ENCODE measurements at places on chromosomes 6 and 20. TPM values are rescaled to one million over a fixed set of nuclear protein-coding genes. Genes with fewer than 3 reads are reported as not detected.

GRCh38 chr6:45416700-45417099, 39.0 kb upstream of the SUPT3H start:
- no peak for DNase-seq

DNA sequence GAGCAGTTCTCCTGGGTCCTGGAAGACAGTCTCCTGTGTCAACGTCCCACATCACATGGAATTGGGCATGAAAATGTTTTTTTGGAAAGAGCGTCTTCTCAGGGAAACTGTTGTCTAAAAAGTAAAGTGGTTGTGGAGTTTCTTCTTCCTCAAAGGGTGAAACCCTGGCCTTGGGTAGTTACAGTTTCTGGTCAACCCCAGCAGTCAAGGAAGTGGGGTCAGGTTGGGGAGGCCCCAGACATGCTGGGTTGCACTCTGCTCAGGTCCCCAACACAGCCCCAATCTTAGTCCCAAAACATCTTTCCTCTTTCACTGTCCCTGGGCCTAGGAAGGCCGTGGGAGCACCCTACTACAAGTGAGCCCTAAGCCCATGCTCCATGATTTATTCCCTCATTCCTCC, 996 bp upstream of the NFKBIE start:
- DNase-seq: no peak

DNA sequence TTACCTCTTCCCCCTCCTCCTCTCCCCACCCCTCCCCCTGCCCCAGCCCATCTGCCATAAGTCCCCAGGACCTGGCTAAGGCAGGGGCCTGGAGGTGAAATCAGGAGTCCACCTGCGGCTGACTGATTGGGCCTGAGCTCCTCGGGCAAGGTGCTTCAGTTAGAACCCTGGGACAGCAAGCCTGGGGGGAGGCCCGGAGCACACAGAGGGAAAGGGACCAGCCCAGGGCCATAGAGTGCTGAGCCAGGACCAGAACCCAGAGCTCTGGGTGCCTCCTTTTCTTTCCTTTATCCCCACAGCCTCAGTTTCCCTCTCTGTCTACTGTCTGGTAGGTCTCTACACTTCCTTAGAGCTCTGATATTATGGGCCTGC, 35.7 kb upstream of the VEGFA start:
- no peak for DNase-seq

GRCh38 chr6:13288481-13288880, 39.9 kb downstream of the TBC1D7 start:
- no peak for DNase-seq

Gene PPIL6
- total RNA-seq: not detected

DNA sequence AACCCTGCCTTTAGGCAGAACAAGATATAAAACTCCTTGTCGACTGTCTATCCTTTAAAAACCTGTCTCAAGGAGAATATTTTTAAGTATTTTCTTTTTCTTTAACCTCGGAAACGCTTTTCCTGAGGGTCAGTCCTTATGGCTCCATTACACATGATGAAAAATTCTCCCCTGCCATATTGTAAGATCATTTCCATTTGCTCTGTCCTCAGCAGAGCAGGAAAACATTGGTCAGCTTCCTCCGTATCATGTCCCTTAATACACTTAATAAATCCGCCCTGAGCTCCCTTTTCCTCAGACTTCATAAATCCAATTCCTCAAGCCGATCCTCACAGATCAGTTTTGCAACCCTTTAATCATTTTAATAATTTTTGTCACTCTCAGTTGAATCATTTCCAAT, 234.5 kb upstream of the AGPAT4 start:
- DNase-seq: no peak

DNA sequence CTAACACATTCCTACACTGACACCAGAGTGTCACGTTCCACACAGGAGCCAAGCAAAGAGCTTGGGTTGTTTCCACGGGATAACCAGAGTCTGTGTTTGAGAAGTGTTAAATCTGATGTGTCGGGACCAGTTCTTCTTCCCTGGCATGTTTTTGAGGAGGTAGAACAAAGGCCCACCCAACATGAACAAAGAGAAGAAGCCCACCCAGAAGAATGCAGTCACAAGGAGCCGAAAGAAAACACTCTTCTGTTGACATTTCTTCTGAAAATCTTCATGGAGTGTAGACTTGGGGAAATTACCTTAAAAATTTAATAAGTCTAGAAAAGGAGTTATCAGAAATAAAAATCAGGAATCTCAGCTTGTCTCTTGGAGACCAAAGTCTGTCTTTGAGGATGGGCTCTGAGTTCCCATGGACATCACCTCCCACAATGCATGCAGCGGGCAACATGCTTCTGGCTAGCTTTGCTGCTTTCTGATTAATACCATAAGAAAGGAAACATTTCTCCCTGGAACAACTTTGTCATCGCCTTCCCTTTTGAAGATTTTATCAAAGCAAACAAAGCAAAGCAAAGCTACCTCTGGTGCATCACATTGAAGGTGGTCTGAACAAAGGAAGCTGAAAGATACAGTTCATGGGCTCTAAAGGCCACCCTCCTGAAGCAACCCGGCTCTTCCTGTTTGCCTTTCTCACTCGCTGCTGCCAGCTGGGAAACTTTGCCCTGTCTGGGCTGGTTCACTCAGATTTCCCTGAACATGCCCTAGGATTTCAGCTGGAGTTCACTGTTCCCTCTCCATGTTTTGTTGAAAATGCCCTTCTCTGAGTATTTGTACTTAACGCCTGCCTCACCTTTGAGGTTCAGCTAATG, 448.1 kb downstream of the KIF16B start:
- no peak for DNase-seq

Gene DEK
- 201 TPM for total RNA-seq

GRCh38 chr6:7726416-7727085, 652 bp downstream of the BMP6 start:
- peak; percentile 18 for DNase-seq

- no peak for DNase-seq
These were observed 615.4 kb downstream of the MAFB start for GRCh38 chr20:40073535-40074111.

GRCh38 chr6:47490676-47491075, 13.1 kb downstream of the CD2AP start:
- DNase-seq: no peak

DNA sequence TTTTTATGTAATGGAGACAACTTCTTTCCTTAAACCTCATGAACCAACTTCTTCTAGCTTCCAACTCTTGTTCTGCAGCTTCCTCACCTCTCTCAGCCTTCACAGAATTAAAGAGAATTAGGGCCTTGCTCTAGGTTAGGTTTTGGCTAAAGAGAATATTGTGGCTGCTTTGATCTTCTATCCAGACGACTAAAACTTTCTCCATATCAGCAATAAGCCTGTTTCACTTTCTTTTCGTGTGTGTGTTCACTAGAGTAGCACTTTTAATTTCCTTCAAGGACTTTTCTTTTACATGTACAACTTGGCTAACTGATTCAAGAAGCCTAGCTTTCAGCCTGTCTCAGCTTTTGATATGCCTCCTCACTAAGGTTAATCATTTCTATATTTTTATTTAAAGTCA, 596.1 kb upstream of the NRSN1 start:
- no peak for DNase-seq

- DNase-seq: peak; percentile 48
These were observed 28.5 kb upstream of the SNRPB2 start for GRCh38 chr20:16701296-16701695.

Gene FAM209B
- total RNA-seq: 0.43 TPM

Gene TRIM31
- total RNA-seq: not detected

Gene CRISP1
- not detected for total RNA-seq

Gene CTSZ
- total RNA-seq: 29.4 TPM

- DNase-seq: no peak
These were observed 537.9 kb downstream of the TENT5A start for GRCh38 chr6:81214414-81215091.

DNA sequence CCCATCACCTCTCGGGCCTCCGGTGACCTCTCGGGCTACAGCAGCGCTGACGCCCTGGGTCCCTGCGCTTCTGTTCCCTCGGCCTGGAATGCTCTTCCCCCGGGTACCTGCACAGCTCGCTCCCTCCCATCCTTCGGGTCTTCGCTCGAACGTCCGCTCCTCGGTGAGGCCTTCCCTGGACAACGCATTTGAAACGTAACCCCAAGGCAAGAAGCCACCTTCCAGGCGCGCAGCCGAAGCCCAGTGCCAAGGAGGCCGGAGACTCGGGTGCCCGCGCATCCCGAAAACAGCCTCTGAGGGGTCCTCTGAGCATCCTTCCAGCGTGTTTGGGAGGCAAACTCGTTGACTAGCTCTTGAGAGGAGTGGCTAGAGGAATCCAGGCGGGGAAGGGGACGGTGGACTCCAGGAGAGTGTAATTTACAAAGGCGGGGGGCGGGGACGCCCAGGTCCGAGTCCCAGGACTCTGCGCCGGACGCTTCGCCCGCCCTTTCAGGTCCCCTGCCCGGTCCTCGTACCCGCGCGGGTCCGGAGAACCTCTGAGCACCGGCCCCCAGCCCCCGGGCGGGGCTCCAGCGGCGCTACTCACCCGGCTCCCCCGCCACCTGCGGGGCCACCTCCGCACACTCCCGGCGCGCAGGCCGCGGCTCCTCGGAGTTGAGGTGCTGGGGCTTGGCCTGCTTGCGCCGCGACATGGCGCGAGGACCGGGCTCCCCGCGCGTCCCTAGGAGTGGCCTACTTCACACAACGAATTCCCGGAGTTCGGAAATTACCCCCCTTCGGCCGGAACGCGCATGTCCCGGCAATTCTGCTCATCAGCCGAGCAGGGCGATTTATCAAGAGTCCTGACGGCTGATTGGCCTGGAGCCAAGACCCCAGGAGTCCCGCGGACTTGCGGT, 86.8 kb downstream of the ZFP64 start:
- peak; percentile 17 for DNase-seq

GRCh38 chr6:51959744-51960383, 127.5 kb downstream of the PKHD1 start:
- peak; percentile 78 for DNase-seq

GRCh38 chr20:1631309-1632151, 11.7 kb upstream of the SIRPB1 start:
- no peak for DNase-seq

DNA sequence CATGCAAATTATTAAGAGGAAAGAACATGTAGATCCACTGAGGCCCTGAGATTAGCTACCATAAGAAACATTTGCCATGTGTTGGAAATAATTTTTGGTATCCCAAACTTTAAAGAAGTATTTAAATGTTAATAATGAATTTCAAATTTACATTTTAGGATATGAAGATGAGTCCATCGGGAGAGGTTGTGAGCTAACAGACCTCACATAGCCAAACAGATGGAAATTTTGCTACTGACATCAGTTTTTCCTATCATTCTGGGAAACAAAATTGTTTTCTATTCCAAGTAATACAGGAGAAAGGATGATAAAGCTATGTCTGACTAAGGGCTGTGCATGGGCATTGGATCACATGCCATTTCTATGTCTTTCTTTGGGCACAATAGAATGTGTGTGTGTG, 809.6 kb downstream of the TENT5A start:
- DNase-seq: no peak

Gene EYA2
- total RNA-seq: not detected

- DNase-seq: no peak
These were observed 18.1 kb upstream of the SFT2D1 start for GRCh38 chr6:166360243-166361076.

GRCh38 chr6:20936949-20937348, 402.7 kb downstream of the CDKAL1 start:
- no peak for DNase-seq
